NCI-H187 treated with DMSO at 0.1 percent for 48 hours (cell line): ENCODE measurements at places on chromosomes 12 and 14.

- DNase-seq, result no peak
Measured at GRCh38 chr12:5864301-5864700, 80.8 kb downstream of the ANO2 start.

DNA sequence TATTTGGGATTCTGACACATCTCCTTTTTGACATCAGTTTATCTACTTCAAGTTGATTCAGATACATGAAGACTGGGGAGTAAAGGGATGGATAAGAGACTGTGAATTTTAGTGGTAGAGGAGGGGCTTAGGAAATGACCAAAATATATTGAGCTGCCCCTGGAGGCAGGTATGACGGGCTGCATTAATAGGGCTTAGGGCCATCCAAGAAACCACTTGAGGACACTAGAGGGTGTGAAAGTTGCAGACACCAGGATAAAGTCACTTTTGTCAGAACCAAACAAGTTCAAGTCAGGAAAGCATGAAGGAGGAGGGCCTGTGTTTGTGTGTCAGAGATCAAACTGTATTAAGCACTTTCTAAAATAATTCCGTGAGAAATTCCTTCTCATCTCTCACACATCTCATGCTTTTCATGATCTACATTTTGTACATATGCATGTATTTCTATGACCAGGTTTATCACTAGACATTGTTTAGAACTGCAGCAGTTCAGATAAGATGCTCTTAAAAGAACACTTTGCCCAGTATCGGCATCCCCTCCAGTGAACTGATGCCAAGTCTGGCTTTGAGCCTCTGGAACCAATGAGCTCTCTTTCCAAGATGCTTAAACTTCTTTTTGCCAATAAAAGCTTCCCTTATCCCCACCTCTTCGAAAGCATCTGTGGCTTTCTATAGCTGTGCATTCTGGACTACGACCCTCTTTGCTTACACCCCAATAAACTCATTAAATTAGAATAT lies 136.9 kb downstream of the SLC38A1 start:
- no peak for DNase-seq

- DNase-seq, result no peak
Measured at GRCh38 chr12:42652048-42652447, 62.5 kb upstream of the PRICKLE1 start.

DNA sequence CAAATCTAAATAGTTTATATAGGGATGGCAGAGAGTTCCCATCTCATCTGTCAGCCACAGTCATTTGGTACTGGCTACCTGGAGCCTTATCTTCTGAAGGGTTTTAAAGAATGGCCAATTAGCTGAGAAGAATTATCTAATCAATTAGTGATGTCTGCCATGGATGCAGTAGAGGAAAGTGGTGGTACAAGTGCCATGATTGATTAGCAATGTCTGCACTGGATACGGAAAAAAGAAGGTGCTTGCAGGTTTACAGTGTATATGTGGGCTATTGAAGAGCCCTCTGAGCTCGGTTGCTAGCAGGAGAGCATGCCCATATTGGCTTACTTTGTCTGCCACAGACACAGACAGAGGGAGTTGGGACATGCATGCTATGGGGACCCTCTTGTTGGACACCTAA lies 7.9 kb upstream of the OAS2 start:
- DNase-seq, result no peak

DNA sequence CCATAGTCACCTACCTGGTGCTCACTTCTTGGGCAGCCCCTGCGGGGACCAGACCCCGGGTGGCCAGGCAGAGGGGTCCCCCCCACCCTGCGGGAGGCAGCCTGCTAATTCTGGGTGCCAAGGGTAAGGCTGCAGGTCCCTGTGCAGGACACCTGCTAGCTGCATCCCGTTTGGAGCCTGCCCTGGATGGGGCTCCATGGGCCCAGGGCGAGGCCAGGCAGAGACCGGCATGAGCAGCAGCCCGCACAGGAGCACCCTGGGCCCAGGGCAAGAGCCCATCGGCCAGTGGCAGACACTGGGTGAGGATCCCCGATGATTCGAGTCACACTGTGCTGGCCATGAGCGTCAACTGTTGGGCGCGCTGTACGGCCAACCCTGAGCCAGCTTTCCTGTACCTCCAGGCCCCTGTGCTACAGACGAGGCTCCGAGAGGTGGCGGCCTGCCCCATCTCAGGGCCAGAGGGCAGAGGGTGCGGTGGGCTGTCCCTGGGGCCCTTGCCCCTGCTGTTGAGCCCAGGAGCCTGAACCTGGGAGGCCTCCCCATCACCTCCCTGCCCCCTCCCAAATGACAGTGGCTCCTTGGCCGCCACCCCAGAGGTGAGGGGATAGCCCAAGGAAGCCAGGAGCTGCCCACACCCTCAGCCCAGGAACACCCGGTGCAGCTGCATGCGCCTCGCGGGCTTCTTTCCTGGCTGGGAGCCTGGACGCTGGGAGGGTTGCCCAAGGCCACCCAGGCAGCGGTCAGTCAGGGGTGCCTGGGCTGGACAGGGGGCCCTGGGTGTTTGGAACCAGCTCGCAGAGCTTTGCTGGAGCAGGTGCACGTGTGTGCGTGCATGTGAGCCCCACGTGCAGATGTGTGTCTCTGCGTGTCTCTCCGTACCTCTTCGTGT lies 47.7 kb downstream of the CYP46A1 start:
- DNase-seq, result no peak

- DNase-seq, result no peak
Measured at GRCh38 chr12:131242741-131243496, 289.2 kb downstream of the ADGRD1 start.

GRCh38 chr12:131987552-131987951 lies 37.8 kb downstream of the EP400 start:
- DNase-seq, result no peak

GRCh38 chr12:131101703-131102492 lies 148.2 kb downstream of the ADGRD1 start:
- DNase-seq, result no peak

DNA sequence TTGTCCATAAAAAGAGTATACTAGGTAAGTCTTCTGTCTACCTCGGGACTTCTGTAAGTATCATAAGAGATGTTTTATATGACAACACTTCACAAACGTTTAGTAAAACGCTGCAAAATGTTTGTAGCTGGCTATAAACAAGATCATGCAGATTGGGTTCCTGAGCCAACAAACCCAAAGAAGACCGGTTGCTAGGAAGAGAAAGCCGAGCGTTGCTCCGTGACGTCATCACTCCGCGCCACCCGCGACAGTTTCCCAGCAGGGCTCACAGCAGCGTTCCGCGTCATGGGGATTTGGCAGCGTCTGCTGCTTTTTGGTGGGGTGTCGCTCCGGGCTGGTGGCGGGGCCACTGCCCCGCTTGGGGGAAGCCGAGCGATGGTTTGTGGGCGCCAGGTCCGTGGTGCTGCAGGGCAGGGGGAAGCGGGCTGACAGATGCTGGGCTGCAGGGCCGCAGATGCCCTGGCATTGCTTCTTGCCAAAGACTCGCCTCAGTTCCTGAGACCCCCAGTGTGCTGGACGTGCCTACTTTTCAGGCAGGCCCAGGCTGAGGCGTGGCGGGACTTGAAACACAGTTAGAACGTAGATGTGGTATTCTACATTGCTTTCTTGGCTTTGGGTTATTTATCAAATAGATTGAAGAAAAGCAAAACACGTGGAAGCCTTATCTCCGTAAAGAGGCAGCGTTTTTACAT lies at the start of gene NUBPL:
Gene NUBPL, plus strand, starts transcription at position 250 of the 692 bp plus-strand sequence. Its CDS starts 36 bp downstream, at position 286.
- DNase-seq, result peak; percentile 53

GRCh38 chr12:106914796-106915634 lies 40.7 kb upstream of the TMEM263 start:
- DNase-seq, result no peak

GRCh38 chr12:62908674-62909073 lies 26.3 kb downstream of the PPM1H start:
- DNase-seq, result no peak

DNA sequence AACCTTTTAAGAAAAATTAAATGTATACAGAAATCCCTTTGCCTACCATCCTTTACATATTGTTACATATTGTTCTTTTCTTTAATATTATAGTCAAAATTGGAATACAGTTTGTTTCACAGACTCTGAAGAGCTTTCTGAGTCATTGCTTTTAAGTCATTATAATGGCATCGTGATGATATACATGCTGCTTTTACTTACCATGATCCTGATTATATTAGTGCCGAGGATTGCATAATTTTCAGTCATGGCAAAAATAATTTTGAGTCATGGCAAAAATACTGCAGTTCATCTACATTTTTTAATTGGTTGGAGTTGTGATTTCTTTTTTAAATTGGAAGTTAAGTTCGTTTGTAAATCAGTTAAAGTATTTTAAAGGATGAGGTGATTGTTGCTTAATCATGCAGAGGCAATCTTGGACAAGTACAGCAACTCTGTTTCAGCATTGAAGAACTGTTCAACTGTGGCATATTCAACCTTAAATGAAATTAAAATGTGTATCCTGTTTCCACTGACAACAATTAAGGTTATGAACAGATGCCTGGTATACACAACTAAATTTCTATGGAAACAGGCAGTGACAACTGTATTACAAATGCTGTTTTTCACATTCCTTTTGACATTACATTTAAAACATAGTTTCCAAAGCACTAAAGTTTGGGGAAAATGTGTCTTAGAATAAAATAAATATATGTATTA lies 142.3 kb downstream of the PCNX1 start:
- DNase-seq, result no peak

DNA sequence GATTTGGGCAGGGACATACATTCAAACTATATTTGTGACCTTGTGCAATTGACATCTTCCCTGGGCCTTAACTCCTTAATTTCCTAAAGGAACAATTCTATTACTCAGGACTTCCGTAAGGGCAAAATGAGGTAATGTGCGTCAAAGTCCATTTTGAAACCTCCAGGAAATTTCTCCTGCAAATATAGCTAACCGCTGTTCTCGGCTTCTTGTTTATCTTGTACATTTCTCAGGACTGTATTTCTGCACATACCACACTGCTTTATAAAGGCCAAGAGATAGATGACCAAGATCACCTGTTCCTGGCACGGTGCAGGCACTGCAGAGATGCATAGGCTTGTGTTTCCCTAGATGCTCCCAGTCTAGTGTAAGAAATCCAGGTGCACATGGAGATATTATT lies 1009.4 kb downstream of the BCL11B start:
- DNase-seq, result no peak

DNA sequence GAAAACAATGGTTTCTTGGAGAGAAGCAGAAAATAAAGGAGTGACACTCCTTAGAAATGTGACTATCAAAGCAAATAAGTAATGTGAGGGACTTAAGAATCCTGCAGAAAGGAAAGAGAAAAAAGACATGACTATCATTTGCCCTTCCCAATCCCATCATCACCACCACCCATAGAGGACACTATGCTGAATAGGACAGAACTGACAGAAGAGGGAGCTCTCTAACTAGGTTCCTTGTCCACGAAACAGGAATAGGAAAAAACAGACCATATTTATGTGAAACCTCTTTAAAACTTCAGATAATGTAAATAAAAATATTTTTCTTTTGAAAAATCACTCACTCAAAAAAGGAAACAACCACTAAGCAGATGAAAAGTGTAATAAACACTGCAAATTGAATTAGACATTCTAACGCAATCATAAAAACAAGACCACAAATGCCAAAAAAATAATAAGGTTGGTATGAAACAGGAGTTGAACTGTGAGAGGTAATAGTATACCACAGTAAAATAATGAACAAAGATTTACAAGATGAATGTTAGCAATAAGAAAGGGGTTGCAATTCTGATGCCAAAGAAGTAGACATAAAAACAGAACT lies 24.1 kb downstream of the KLRD1 start:
- DNase-seq, result no peak

DNA sequence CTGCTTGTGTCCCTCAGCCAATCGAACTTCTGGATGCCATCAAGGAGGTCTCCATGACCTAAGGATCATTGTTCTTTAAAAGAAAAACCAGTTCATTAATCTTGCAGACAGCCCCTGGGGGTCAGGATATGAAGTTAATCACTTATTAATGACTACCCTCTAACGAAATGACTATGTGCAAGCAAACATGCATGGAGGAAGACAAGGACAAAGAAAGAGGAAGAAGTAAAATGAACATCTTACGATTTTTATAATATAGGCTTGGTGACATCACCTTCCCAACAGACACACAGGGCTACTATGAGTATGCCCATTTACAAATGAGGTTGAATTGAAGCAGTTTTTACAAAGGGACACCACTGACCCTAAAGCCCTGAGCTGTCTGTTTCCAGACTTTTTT lies 111.1 kb upstream of the AMIGO2 start:
- no peak for DNase-seq

- no peak for DNase-seq
Measured at GRCh38 chr12:39912211-39912980, 193.5 kb downstream of the SLC2A13 start.

DNA sequence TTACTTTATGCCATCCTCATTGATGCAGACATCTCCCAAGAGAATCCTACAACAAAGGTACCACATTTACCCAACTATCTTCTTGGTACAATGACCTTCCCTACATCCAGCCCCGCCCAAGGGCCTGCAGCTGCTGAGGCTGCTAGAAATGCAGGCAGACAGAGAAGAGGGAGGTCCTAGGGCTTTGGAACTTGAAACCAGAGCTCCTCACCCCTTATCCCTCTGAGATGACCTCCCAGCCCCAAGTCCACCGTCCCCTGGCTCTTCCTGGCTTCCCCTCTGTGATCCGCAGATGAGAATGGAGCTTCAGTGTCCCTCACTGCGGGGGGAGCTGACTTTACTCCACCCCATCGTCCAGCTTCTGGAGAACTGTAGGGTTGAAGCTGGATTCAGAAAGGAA lies 1.6 kb upstream of the TNFRSF1A start:
- no peak for DNase-seq

- no peak for DNase-seq
Measured at GRCh38 chr14:80754696-80755095, 186.8 kb downstream of the CEP128 start.

DNA sequence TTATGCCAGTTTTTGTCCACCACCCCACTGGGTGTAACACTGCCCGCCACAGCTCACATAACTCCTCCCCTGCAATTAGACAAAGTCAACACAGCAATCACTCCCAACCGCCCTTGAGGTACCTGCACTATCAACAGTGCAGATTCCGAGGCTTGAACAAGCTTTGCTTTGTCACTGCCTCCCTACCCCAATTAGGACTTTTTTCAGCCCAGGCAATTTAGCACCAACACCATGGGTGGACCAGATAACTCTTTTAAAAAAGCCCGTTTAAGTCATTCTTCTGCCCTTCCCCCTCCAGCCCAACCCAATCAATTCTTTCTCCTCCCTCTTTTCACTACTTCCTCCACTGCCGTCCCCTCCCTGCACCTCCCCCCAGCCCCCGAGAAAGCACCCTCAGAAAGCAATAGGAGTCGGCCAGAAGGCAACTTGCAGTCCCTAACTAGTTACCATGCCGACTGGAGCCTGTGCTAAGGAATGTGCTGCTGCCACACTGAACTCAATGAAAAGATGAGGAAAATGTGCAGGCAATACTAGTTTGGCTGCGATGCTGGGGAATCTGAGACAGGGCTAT lies 45.7 kb upstream of the OTX2 start:
- DNase-seq, result no peak

DNA sequence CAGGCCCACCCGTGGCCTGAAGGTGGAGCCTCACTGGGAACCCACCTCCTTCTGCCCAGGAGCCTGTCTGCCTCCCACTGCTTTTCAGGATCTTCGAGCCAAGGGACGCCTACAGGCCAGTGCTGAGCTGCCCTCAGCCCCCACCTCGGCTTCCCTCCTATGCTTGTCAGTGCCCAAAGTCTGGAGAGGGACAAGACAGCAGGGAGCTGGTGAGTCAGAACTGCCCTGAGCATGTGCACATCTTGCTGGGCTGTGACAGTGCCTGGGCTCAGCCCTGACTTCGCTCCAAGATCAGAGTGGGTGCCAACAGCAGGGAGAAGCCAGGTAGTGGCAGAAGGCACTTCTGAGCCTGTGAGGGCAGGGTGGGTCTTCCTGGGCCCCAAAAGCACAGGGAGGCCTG lies 286.8 kb downstream of the AEBP2 start:
- DNase-seq, result no peak

- peak; percentile 29 for DNase-seq
Measured at GRCh38 chr14:64755781-64756221, 51.6 kb downstream of the PLEKHG3 start.
